ENCODE measurements at places on chromosomes 6 and 20.

DNA sequence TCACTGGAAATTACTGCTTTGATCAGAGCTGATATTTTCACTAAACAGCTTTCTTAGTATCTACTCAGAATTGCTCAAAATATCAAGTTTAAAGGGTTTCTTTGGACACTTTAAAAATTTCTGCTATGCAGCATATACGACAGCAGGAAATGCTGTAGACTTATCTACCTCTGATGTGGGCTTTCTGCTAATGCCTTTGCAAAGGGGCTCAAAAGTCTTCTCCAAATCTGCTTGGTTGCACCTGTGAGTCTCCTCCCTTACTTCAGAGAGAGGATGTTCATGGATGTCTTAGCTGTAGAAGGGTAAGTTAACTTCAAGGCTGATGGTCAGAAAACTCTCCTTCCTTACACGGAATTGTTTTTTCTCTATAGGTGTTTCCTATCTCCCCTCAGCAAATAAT is 19.9 kb upstream of the NUS1 start:
- DNase-seq = no peak

DNA sequence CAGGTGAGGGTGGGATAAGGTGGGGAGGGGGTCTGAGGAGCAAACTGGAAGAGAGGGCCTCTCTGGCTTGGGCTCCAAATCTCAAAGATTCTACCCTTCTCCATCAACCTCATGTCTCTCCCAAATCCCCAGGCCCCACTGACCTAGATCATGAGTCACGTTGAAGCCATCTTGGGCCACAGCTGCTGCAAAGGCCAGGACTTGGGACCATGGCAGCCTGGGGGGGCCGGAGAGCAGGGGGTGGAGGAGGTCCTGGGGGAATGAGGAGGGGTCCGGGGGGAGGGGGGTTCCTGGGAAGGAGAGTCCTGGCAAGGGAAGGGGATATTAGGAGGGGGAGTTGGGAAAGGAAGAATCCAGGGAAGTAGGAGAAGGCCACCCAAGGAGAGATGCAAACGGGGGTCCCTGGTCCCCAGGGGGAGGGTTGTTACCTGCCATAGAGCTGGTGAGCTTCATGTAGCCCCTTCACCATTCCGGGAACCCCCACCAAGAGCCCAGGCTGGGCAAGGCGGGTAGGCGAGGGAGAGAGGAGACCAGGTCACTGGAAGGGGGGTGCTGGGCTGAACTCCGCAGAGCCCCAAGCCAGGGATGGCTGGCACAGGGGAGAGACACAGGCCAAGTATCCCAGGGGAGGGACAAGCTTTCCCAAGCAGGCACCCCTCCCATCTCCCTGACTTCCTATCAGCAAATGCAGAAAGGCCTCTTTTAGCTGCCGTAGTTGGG is 12.7 kb downstream of the GGT7 start:
- DNase-seq = no peak

- no peak for DNase-seq
These were observed 241.2 kb upstream of the PREP start for GRCh38 chr6:105644073-105644489.

- DNase-seq = no peak
These were observed 86.3 kb downstream of the RFPL4B start for GRCh38 chr6:112433457-112433856.

DNA sequence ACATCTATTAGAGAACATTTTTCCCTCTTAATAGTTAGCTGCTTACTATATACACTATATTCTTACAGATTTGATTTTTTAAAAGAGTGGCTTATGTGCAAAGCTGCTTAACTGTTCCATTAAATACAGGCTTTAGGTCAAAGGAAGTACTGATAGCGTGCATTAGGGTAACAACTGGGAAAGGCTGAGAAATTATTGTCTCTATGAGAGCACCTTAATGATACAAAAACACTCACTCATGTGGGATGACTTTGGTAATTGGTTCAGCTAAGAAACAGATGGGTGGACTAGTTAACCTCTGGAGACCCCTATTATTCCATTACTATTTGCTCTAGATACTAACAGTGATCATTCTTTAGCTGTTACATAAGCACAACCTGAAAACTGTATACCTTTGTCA is 4.0 kb downstream of the DCDC2 start:
- DNase-seq = no peak

DNA sequence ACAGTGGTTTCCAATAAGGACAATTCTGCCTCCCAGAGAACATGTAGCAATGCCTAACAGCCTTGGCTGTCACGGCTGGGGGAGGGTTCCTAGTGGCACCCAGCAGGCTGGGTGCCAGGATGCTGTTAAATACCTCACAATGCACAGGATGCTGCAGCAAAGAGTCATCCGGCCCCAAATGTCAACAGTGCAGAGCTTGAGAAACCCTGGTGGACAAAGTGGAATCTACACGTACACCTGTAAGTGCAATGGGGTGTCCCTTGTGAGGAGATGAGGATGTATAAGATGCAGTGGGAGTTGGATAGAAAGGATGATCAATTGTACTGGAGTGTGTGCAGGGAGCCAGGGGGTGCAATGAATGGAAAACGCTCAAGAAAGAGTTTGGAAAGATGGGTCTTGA is 142.4 kb downstream of the FNDC1 start:
- no peak for DNase-seq

DNA sequence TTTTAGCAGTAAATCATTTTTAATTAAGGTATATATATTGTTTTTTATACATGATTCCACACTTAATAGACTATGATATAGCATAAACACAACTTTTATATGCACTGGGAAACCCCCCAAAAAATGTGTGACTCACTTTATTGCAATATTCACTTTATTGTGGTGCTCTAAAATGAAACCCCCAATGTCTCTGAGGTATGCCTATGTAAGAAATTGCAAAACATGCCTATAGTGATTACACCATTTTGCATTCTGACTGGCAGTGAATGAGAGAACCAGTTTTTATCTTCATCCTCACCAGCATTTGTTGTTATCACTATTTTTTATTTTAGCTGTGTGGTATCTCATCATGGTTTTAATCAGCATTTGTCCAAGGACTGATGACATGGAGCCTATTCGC is 8.5 kb upstream of the CST11 start:
- no peak for DNase-seq

DNA sequence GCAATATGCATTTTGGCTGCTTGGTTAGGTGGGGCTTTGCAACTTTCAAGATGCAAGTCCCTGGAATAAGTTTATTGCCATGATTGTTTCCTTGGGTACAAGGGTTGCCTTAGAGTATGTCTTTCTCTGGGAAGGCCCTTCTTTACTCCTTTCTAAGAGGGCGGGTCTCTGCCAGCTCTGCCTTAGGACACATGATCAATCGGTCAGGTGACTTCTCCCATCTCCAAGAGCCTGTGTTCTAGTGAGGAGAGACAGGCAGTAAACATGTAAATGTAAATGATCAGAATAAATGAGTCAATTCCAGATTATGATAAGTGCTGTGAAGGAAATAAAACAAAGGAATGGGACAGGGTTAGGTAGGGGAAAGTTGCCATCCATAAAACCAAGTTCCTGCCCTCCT is 43.2 kb upstream of the BCAS1 start:
- DNase-seq = no peak

DNA sequence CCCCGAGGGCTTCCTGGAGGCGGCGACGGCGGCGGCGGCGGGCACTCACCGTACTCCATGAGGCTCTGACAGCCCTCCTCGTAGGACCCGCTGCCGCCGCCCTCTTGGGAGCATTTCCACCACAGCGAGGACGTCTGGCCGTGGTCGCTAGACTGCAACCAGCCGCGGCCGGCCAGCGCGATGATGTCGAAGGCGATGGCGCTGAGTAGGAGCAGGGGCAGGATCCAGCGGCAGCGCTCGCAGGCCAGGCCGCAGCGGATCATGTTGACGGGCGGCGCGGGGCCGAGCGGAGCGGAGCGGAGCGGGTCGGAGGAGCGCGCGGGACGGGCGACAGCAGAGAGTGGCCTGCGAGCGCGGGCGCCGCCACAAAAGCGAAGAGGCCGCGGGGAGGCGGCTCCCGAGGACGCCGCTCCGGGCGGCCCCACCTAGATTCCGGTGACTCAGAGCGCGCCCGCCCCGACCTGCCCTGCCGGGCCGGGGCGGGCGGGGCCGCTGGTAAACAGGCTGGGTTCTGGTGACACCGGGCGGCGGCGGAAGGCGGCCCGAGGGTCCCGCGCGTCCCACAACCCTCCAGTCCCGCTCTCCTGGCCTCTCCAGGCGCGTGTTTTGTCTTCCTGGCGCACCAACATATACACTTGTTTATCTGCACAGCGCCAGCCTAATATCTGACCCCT is at the start of gene PERP:
PERP (minus strand) TSS at position 342 of the 674 bp plus-strand sequence; CDS start at position 263, 79 bp downstream.
- DNase-seq = peak; percentile 67

DNA sequence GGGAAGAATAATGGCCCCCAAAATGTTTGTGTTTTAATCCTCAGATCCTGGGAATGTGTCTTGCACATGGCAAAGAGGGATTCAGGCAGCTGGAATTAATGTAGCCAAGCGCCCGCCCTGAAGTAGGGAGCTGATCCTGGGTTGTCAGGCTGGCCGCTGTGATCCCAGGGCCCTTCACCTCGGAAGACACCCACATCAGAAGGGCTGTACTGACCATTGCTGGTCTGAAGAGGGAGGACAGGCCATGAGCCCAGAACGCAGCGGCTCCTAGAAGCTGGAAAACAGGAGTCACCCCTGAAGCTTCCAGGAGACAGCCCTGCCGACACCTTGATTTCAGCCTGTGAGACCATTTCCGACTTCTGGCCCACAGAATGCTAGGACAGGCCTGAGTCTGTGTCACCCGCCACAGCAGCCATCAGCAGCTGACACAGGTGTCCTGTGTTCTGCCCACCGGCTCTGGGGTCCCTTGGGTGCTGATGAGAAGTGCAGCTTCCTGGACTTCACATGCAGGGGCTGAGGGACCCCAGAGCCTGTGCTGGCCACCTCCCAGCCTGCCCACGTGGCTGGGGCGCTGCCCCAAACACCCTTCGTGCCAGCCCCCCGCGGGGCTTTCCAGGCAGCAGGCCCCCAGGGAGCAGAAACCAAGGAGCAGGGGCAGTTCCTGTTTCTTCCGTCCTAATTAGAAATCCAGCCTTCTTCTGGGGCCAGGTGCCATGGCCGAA is 86.3 kb downstream of the ERMARD start:
- no peak for DNase-seq

- no peak for DNase-seq
These were observed 125.2 kb downstream of the KIF6 start for GRCh38 chr6:39599973-39600372.

DNA sequence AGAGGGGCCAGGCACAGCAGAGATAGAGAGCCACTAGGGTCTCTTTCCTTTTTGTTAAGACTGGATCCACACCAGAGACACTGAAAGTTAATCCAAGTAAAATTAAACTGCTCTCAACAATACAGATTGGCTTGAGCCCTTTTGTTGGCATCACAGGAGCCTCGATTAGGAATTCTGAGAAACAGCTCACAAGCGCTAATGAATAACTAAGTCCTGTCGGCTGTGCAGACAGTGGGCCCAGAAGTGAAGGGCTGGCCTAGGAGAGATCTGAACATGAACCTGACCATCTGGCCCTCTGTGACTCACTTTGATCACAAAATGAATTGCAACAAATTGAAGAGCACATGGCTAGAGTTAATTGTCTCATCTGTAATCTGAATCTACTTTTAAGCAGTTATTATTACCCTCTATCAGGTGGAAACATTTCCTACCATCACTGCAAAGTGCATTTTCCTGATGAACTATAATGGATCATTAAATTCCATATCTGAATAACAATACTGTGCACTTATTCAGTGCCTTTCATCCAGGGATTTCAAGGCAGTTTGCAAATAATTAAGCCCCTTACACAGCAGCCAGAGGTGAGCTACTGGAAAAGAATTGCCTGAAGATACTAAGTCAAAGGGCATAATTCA is 3.2 kb downstream of the BACH2 start:
- DNase-seq = no peak

DNA sequence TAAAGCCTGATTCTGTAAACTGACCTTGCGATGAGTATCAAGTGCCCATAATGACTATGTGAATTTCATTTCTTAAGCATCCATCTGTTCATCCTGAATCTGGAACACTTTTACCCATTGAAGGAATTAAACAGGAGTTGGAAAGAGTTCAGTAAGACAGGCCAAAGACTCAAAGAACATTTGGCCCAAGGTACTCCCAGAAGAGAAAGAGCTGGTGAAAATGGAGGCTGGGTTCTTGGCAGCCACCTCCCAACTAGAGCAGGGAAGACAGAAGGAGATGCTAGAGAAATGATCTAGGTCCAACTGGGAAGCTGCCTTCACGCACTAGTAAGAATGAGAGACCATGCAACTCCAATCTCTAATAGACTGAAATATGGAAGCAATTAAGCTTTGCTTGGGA is 290.8 kb upstream of the RNF24 start:
- DNase-seq = no peak

DNA sequence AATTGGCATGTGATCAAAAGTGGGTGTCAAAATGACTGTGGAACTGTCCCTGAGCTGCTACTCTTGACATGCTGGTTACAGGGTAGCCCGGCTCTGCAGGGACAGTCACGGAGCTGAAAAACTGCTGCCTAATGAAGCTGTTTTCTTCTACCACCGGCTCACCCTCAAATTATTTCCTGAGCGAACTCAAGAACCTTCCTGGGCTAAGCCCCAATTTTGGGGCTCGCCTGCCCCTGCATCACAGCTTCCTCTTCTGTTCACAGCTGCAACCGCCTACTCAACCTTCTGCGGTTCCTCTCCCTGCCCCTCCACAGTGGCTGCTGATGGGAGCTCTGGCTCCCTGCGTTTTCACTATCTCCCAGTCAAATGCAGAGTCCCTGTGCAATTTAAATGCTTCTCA is 110.8 kb upstream of the MLN start:
- no peak for DNase-seq

DNA sequence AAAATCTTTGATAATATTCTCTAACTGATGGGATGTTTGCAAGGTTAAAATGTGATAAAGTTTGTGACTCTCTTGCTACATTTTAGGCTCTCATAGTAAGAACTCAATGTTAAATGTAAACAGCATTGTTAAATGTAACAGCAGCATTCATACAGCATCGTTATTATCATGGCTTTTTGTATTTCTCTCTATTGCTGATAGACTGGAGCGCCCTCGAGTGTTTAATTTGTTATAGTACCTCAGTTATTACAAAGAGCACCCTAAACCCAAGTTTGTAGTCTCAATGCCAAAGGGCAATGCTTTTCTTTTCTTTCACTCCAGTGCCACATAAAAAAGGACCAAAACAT is 14.9 kb upstream of the TTPAL start:
- DNase-seq = no peak

- no peak for DNase-seq
These were observed 631 bp downstream of the PHACTR3 start for GRCh38 chr20:59604741-59605600.

- DNase-seq = no peak
These were observed 1.0 kb upstream of the LY6G6D start for GRCh38 chr6:31713991-31714684.

DNA sequence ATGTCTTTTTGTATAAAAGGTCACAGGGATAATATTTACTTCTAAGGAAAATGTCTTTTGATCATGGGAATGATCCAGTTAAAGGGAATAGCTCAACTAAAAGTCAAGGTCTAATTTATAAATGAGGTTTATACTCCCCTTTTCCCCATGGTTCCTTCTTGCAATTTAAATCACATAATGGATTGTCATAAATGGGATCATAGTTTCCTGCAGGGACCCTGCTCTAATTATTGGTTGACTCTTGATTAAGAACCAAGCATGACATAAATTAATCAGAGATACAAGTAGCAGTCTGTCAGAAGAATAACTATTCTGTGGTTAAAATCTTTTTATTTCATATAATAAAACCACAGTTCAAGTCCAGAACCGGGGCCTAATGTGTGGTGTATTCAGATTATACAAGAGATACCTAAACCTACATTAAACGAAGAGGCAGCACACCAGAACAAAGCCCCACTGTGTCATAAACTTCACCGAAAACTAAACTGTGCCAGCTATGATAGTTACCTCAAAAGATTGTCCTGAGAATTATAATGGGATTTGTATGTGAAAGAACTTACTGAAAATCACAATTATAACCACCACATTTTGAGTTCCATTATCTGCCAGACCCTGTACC is 43.0 kb upstream of the CD83 start:
- no peak for DNase-seq
